ENCODE measurements at places on chromosomes 13 and 19.
A peak's percentile ranks its signal among the peaks of the same experiment; 100 is the strongest.

GRCh38 chr19:47228168-47228936 lies 2.6 kb downstream of the BBC3 start:
- H3K4me1 ChIP-seq = peaks cover 35% of the 10 kb centered on the region
- H3K27me3 ChIP-seq = no peaks in the 10 kb centered on the region
- H3K27ac ChIP-seq = no peak overlapping the region
- peak; percentile 43 for DNase-seq

- peak overlapping the region; percentile 96 for H3K27ac ChIP-seq
- H3K36me3 ChIP-seq = peaks cover 8% of the 10 kb centered on the region
- H3K4me1 ChIP-seq = peaks cover 28% of the 10 kb centered on the region
Measured at GRCh38 chr13:49110122-49110912, 109.8 kb upstream of the MLNR start.

- no peak within 1 kb of the TSS for H3K4me3 ChIP-seq
- H3K27ac ChIP-seq = peak within 1 kb of the TSS; percentile 57
- no peak for DNase-seq
- H3K4me1 ChIP-seq = peaks cover 26% of the 10 kb centered on the region
- no peaks in the 10 kb centered on the region for H3K27me3 ChIP-seq
Measured at GRCh38 chr19:40413291-40413845, at the start of gene PRX. PRX (minus strand) TSS chr19:40413378; CDS start chr19:40407932, 5,446 bp downstream.

GRCh38 chr13:111121506-111121905 lies 6.4 kb downstream of the ARHGEF7 start:
- no peak for DNase-seq
- no peak overlapping the region for H3K27ac ChIP-seq
- no peaks in the 10 kb centered on the region for H3K36me3 ChIP-seq
- no peak overlapping the region for H3K4me3 ChIP-seq
- H3K27me3 ChIP-seq = peaks cover 36% of the 10 kb centered on the region

DNA sequence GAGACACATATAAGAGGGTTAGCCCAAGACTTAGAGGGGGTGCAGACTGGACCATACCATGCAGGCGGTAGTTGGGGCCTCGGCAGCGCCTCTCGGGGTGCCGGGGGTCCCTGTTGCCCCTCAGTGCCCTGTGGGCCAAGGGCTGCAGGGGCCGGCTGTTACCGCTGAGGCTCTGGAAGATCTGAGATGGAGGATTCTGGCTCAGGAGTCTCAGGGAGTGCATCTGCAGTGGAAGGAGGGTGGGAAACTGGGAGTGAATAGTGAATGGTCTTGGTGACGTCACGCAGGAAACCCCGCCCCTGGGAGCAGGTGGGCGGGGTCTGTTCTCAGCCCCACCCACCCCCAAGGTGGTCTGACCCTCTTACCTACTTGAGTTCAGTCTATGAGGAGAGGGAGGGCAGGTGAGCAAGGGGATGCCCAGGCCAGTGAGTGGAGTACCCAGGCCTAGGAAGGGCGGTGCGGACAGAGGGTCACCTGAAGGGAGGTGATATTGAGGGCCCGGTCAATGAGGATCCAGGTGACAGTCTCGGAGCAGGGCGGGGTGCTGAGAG lies 1.7 kb upstream of the DBP start:
- no peaks in the 10 kb centered on the region for H3K27me3 ChIP-seq
- no peak for DNase-seq
- peak overlapping the region; percentile 94 for H3K4me3 ChIP-seq
- H3K27ac ChIP-seq = peak overlapping the region; percentile 99

DNA sequence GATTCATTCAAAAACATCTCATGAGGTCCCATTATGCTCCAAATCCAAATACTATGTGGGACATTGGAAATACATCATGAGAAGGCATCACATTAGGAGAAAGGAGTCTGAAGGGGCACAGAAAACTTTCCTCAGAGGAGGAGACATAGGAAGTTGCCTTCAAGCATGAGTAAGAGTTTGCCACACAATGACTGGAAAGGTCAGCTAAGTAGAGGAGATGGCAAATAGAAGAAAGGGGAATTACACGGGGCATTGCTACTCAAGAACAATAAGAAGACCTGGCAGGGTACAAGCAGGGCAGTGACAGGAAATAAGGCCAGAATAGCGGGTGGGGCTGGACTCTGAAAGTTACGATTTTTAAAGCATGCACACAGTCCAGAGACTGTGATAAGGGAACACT lies 231.6 kb downstream of the SPRY2 start:
- H3K27ac ChIP-seq = no peak overlapping the region
- no peaks in the 10 kb centered on the region for H3K36me3 ChIP-seq
- H3K4me3 ChIP-seq = no peak overlapping the region
- H3K4me1 ChIP-seq = no peaks in the 10 kb centered on the region
- DNase-seq = no peak

- H3K27me3 ChIP-seq = peaks cover 11% of the 10 kb centered on the region
- H3K4me3 ChIP-seq = peak overlapping the region; percentile 100
- peak; percentile 30 for DNase-seq
- peak overlapping the region; percentile 97 for H3K27ac ChIP-seq
Measured at GRCh38 chr19:55118401-55118991, 1.1 kb upstream of the PPP1R12C start.

DNA sequence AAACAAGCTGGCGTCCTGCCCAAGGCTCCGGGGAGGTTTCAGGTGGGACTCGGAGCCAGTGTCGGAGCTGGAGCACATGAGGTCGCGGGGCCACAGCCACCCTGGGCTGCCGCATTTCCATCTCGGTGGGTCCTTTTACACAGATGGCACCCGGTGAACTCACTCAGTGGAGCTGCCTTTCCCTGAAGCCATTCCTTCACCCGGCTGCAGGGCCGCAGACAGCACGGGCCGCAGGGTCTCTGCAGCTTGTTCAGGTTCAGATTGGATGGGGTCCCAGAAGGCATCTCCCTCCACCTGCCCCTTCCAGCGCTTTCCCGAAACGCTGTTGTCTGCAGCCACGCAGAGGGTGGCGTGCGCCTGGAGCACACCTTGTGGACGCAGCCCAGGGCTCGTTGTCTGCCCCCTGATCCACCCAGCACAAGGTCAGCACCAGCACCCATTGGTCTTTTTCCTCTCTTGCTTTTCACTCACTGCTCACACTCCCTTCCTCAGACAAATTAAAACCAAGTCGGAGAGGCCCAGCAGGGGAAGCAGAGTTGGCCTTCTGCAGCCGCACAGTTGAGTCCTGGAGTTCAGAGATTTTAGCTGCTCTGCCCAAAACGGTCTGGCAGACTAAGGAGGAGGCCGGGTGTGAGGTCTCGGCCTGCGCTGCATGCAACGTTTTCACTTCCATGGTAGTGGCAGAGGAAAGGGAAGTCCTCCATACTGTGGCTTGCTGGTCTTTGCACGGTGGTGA lies 18.1 kb downstream of the MCF2L start:
- H3K4me1 ChIP-seq = no peaks in the 10 kb centered on the region
- no peak for DNase-seq
- no peaks in the 10 kb centered on the region for H3K27me3 ChIP-seq
- H3K4me3 ChIP-seq = no peak overlapping the region
- no peak overlapping the region for H3K27ac ChIP-seq
- H3K36me3 ChIP-seq = no peaks in the 10 kb centered on the region

GRCh38 chr19:52897138-52897935 lies at the start of gene ZNF320:
ZNF320 (minus strand) TSS chr19:52897635; CDS start chr19:52890255, 7,380 bp downstream.
- peak within 1 kb of the TSS; percentile 90 for H3K4me3 ChIP-seq
- H3K4me1 ChIP-seq = peaks cover 13% of the 10 kb centered on the region
- DNase-seq = peak; percentile 94
- peak within 1 kb of the TSS; percentile 97 for H3K27ac ChIP-seq
- no peaks in the 10 kb centered on the region for H3K27me3 ChIP-seq

DNA sequence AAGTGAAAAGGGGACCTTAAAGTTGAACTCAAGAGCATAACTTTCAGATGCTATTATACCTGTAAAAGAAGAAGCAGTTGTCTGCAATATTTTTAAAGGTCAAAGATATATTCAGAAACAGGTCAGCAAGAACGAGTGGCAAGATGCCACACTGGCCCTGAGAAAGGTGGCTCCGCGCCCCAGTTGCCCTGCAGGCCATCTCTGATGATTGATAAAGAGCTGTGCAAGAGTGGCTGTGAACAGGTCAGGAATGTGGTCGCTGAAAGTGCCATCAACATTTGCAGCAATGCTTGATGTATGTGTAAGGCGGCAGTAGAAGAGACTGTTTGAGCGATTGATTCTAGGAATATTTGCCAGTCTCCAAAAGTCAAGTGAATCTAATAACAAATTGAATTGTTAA lies 664.2 kb upstream of the SLC10A2 start:
- no peaks in the 10 kb centered on the region for H3K27me3 ChIP-seq
- H3K36me3 ChIP-seq = no peaks in the 10 kb centered on the region
- no peak overlapping the region for H3K4me3 ChIP-seq
- H3K27ac ChIP-seq = no peak overlapping the region
- DNase-seq = no peak

- H3K27ac ChIP-seq = peak within 1 kb of the TSS; percentile 93
- peak within 1 kb of the TSS; percentile 89 for H3K4me3 ChIP-seq
- peaks cover 4% of the 10 kb centered on the region for H3K36me3 ChIP-seq
- DNase-seq = peak; percentile 97
Measured at GRCh38 chr19:6767357-6768235, at the start of gene SH2D3A. SH2D3A (minus strand) TSS chr19:6767435; CDS start chr19:6763748, 3,687 bp downstream.

- H3K27ac ChIP-seq = peak within 1 kb of the TSS; percentile 84
- H3K4me3 ChIP-seq = peak within 1 kb of the TSS; percentile 76
- peaks cover 12% of the 10 kb centered on the region for H3K4me1 ChIP-seq
- peaks cover 30% of the 10 kb centered on the region for H3K27me3 ChIP-seq
- peaks cover 2% of the 10 kb centered on the region for H3K36me3 ChIP-seq
Measured at GRCh38 chr13:20231839-20232555, at the start of gene GJB6. GJB6 (minus strand) TSS chr13:20232319; CDS start chr13:20223480, 8,839 bp downstream.

GRCh38 chr19:18473003-18473705 lies 35.2 kb upstream of the ISYNA1 start:
- no peaks in the 10 kb centered on the region for H3K27me3 ChIP-seq
- DNase-seq = no peak
- H3K4me1 ChIP-seq = peaks cover 36% of the 10 kb centered on the region
- H3K36me3 ChIP-seq = peaks cover 2% of the 10 kb centered on the region
- H3K27ac ChIP-seq = no peak overlapping the region
- no peak overlapping the region for H3K4me3 ChIP-seq

DNA sequence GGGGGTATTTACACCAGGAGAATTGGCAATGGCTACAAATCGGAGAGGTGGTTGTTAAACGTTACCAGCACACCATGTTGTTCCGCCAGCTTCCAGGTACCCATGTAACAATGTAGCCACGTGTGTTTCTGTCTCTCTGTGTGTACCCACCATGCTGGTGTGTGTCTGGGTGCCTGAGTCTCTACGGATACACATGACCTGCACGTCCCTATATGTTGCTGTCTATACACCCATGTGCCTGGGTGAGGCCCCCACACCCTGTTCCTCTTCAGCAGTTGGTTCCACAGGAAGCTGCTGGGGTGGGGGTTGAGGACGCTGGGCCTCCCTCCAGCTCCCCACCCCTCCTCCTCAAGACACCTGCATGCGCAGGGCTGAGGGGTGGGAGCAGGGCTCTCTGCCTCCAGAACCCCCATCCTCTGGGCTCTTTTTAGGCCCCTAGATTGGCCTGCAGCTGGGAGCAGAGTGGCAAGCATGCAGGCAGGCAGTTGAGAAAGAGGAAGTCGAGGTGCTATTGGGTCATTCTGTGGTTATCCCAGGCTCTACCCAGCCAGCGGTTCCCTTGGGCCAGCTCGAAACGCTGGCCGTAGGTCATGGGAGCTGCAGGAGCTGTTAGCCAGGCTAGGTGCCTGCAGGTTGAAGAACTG lies at the start of gene ARHGEF18:
TSS of gene ARHGEF18 (plus strand) at position 351 of the 644 bp plus-strand sequence. CDS start 13,954 bp downstream, outside the sequence.
- peak within 1 kb of the TSS; percentile 93 for H3K27ac ChIP-seq
- no peaks in the 10 kb centered on the region for H3K27me3 ChIP-seq
- peak within 1 kb of the TSS; percentile 100 for H3K4me3 ChIP-seq
- H3K4me1 ChIP-seq = peaks cover 67% of the 10 kb centered on the region
- peaks cover 44% of the 10 kb centered on the region for H3K36me3 ChIP-seq
- DNase-seq = peak; percentile 80

GRCh38 chr19:9705836-9706235 lies 30.9 kb upstream of the ZNF562 start:
- H3K27me3 ChIP-seq = peaks cover 2% of the 10 kb centered on the region
- H3K4me1 ChIP-seq = peaks cover 11% of the 10 kb centered on the region
- no peaks in the 10 kb centered on the region for H3K36me3 ChIP-seq
- no peak for DNase-seq
- H3K4me3 ChIP-seq = no peak overlapping the region
- H3K27ac ChIP-seq = no peak overlapping the region

DNA sequence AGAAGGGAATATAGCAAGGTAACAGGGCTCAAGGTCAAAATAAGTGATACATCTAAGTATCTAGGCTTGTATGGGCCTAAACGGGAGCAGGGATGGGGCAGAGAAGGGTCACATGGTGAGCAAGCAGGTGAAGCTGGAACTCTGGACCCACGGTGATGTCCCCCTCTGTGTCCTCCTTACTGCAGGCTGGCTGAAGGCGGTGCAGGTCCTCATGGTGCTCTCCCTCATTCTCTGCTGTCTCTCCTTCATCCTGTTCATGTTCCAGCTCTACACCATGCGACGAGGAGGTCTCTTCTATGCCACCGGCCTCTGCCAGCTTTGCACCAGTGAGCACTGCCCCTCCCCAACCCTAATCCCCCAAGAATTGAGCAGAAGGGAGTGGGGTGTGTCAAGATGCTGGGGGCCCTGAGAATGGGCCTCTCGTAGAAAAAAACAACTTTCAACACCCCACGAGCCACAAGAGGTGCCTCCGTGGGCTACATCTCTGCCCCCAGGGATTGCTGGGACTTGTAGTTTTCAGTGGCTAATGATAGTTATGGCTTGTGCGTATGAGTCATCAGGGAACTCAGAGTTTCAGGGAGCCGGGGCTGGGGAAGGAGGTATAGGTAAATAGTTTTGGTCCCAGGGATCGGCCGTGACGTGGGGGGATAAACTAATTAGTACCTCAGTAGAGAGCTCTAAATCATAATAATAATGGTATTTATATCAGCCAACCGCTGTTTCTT lies 4.0 kb downstream of the EMP3 start:
- H3K4me3 ChIP-seq = peak overlapping the region; percentile 81

- no peaks in the 10 kb centered on the region for H3K4me1 ChIP-seq
- H3K4me3 ChIP-seq = no peak overlapping the region
- H3K27ac ChIP-seq = no peak overlapping the region
- no peaks in the 10 kb centered on the region for H3K27me3 ChIP-seq
- no peak for DNase-seq
- no peaks in the 10 kb centered on the region for H3K36me3 ChIP-seq
Measured at GRCh38 chr13:105336706-105337576, 1198.5 kb downstream of the EFNB2 start.

- H3K4me1 ChIP-seq = peaks cover 9% of the 10 kb centered on the region
- H3K4me3 ChIP-seq = peak overlapping the region; percentile 30
- H3K36me3 ChIP-seq = no peaks in the 10 kb centered on the region
- H3K27me3 ChIP-seq = peaks cover 54% of the 10 kb centered on the region
- DNase-seq = no peak
Measured at GRCh38 chr13:95643936-95644598, 439 bp downstream of the DZIP1 start.

DNA sequence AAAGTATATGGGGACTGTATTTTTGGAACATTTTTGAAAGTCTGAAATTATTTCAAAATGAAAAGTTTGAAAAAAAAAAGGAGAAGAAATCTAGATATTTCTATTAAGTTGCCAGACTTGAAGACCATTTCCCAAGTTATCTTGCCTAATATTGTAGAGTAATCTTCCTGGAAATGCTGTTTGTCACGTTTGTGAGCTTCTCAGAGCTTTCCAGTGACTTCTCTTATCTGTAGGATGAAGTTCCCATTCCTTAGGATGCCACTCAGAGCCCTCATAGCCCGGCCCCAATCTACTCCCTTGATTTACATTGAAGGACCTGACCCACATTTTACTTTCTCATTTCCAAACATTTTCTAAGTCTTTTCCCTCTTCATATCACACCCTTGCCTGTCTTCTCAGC lies 23.6 kb downstream of the CEACAM8 start:
- H3K27ac ChIP-seq = no peak overlapping the region
- H3K4me3 ChIP-seq = no peak overlapping the region
- peaks cover 21% of the 10 kb centered on the region for H3K27me3 ChIP-seq
- no peaks in the 10 kb centered on the region for H3K36me3 ChIP-seq
- no peaks in the 10 kb centered on the region for H3K4me1 ChIP-seq
- no peak for DNase-seq

- H3K4me3 ChIP-seq = no peak overlapping the region
- no peaks in the 10 kb centered on the region for H3K4me1 ChIP-seq
- no peak for DNase-seq
- H3K36me3 ChIP-seq = no peaks in the 10 kb centered on the region
- H3K27ac ChIP-seq = no peak overlapping the region
Measured at GRCh38 chr19:5189318-5189607, 151.3 kb downstream of the PTPRS start.
